ENCODE measurements at places on chromosomes 1 and 21.

DNA sequence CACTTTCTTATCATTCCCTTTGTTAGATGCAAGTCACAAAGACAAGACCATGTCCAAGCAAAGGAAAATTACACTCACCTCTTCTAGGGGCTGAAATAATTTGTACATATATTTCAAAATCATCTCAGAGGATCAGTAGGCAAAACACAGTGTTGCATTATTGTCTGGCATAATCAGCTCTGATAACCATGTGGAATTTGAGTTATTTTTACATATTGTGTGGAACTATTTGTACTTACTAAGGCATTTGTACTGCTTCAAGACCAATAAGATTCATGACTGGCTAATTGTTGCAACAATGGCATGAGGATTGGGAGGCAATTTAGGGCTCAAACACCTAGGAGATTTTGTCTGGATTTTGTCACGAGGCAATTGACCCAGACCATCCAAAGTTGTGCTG, 1716.4 kb downstream of the BRINP3 start:
- DNase-seq = no peak

DNA sequence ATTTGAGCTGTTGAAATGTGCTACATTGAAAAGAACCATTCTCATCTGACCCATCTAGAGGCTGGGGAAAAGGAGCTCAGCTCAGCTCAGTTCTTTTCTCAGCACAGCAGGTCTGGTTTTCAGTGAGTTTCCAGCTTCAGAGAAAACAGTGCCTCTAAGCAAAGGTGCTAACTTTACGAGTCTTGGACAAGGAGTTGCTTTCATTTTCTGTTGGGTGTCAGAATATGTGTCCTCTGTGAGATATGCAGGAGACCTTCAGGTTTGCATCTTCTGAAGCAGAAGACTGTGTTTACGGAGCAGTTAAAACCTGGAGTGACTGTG, 321.3 kb upstream of the USP24 start:
- no peak for DNase-seq

- no peak for DNase-seq
Observed at GRCh38 chr1:69573911-69574310, 6.2 kb downstream of the LRRC7 start.

GRCh38 chr1:241167121-241167630, 189.8 kb downstream of the RGS7 start:
- DNase-seq = no peak

DNA sequence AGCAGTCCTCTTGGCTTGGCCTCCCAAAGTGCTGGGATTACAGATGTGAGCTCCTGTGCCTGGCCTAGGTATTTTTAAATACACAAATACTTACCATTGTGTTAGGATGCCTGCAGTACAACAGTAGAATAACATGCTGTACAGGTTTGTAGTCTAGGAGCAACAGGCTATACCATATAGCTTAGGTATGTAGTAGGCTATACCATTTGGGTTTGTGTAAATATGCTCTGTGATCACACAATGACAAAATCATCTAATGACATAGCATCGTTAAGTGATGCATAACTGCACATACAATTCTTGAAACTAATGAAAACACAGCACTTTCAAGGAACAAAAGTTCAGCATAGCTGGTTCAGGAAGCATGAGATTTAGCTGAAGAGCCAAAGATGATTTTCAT, 12.7 kb downstream of the POU2F1 start:
- DNase-seq = no peak

DNA sequence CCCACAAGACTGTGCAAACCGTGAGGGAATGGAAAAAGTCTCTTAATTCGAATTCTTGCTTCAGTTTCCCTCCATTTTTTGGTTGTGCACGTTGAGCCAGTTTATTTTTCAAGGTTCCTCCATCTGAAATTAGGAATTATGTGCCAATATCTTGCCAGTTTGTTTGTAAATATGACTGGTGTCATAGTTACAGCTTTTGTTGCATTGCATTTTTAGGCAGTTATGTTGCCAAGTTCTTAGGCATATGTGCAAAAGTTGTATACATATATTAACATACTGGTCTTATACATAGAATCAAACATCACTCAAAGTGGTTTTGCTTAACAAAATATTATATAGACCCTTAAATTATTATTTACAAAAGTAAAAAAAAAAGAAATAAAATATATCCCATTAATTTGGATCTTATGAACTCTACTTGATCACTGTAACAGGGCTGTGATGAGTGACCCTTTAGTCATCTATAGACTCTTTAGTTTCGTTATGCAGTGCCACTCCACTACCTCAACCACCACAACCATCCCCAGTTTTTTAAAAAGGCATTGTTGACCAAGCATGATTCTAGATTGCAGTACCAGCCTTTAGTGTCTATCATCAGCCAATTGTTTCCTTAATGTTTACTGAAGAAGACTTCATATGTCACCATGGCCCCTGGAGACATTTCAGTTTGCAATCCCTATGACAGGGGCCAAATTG, 20.9 kb upstream of the DYNLT5 start:
- DNase-seq = no peak

Data from SW480 (cell line).